ENCODE measurements at places on chromosomes 13 and 19.
A peak's percentile ranks its signal among the peaks of the same experiment; 100 is the strongest.

DNA sequence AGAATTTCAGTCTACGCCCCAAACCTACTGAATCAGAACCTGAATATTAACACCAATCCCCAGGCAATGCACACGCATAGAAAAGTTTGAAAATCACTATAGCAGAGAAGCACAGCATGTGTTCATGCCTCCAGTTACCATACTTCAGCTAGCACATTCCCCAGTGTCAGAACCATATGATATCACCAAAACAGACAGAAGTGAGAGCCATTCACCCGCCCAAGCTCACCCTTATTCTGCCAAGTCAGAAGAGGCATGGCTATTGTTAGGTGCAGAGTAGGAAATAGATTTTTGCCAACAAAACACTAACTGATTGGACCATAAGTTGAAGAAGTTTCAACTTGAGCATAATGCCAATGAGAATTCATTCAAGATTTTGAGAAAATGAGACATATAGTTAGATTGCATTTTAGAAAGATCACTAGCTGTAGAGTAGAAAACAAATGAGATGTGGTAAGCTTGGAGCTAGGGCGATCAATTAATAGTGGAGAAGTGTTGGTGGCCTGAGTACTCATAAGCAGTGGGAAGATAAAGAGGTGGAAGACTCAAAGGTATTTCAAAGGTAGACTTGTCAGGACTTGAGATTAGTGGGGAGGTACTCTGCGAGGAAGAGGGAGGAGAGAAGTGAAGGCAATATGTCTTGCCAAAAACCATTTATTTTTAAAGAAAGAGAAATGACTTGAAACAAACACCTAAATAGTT lies 492.4 kb downstream of the SUCLA2 start:
- no peak overlapping the region for H3K27ac ChIP-seq
- no peaks in the 10 kb centered on the region for H3K4me1 ChIP-seq
- H3K36me3 ChIP-seq: no peaks in the 10 kb centered on the region
- no peak overlapping the region for H3K4me3 ChIP-seq
- H3K27me3 ChIP-seq: no peaks in the 10 kb centered on the region

- no peak overlapping the region for H3K27ac ChIP-seq
- H3K4me3 ChIP-seq: no peak overlapping the region
- no peaks in the 10 kb centered on the region for H3K4me1 ChIP-seq
- H3K36me3 ChIP-seq: no peaks in the 10 kb centered on the region
- H3K27me3 ChIP-seq: no peaks in the 10 kb centered on the region
These were observed 8.3 kb upstream of the NANOS3 start for GRCh38 chr19:13868663-13869062.

GRCh38 chr13:101979825-101980224 lies 422.0 kb downstream of the FGF14 start:
- no peak for DNase-seq
- peaks cover 37% of the 10 kb centered on the region for H3K27me3 ChIP-seq
- no peak overlapping the region for H3K4me3 ChIP-seq
- H3K27ac ChIP-seq: no peak overlapping the region
- H3K4me1 ChIP-seq: no peaks in the 10 kb centered on the region

DNA sequence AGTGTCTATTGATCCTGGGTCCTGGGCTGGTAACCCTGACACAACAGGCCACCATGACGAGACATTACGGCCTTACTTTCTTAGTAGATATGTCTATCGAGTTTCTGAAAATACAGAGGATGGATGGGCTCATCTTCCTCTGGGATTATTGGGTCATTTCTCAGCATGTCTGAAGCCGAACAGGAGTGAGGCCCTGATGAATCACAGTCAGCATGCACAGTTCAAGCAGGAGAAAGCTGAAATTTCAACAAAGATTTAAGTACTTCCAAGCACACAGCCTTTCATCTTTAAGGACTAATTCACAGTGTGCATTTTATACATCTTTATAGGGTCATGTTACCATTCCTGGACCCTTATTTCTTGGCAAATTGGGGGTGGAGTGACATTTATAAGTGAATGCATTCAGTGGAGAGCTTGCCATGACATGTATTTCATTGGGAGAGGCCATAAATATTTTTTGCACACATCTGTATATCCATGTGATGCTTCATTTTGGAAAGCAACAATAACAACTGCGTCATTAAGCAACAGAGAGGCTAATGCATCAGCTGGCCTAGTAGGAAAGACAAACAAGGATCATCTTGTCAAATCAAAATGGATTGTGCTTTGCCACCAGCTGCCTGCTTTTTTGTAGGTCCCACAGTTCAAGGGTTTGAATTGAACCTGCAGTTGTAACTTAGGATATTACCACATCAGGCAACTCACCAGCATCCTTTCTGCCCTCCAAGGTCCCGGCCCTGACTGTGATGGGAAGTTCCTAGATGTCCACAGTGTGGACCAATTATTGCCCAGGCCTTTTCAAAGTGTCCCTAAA lies 143.5 kb downstream of the DNAJC15 start:
- no peaks in the 10 kb centered on the region for H3K27me3 ChIP-seq
- H3K4me3 ChIP-seq: no peak overlapping the region
- no peaks in the 10 kb centered on the region for H3K36me3 ChIP-seq
- H3K27ac ChIP-seq: no peak overlapping the region
- no peaks in the 10 kb centered on the region for H3K4me1 ChIP-seq

DNA sequence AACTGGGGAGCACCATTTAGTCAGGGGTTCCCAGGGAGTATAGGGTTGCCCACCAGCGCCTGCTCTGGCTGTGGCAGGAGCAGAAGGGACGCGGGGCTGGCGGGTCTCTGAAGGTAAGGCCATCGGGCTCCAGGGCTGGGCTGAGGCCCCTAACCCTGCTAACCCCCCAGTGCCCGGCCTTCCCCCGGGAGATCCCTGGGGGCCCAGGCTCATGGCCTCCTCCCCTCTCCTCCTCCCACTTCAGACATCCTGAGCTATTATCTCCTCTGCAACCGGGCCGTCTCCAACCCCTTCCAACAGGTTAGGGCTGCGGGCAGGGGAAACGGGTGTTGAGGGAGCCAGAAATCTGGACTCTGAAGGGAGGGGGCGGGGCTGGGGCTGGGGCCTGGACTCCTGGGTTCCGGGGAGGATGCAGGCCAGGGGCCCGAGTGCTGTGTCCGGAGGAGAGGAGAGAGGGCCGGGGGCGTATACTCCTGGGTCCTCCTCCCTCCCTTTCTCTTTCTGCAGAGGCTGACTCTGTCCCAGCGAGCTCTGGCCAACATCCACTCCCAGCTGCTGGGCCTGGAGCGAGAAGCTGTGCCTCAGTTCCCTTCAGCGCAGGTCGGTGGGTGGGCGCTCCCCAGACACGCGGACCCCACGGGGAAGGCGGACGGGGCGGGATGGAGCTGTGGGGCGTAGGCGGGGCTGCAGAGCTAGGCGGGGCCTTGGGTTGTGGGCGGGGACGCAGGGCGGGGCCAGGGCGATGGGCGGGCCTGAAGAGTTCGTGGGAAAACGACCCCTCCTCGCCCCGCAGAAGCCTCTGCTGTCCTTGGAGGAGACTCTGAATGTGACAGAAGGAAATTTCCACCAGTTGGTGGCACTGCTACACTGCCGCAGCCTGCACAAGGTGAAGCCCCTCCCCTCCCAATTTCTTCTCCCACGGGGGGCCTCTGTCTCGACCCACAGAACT lies 15.3 kb downstream of the TTYH1 start:
- no peaks in the 10 kb centered on the region for H3K27me3 ChIP-seq
- peaks cover 34% of the 10 kb centered on the region for H3K4me1 ChIP-seq
- peak overlapping the region; percentile 89 for H3K27ac ChIP-seq
- H3K36me3 ChIP-seq: no peaks in the 10 kb centered on the region
- DNase-seq: peak; percentile 74
- H3K4me3 ChIP-seq: peak overlapping the region; percentile 66

DNA sequence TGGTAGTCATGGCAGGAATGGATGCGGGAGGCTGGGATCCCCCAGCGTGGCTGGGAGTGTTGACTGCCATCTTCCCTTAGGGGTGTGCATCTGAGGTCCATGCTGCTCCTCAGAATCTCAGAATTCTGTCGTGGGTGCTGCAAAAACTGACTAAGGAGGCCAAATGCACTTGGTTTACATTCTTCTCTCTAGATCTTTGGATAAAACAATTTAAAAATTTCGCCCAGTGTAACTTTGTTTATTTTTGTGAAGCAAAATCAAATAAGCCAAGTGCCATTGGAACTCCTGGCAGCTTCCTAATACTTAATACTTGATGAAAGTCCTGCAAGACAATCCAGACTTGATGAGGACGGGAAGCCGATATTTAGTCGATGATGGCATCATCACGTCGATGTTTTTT lies 27.8 kb upstream of the TM9SF2 start:
- no peak overlapping the region for H3K27ac ChIP-seq
- H3K27me3 ChIP-seq: no peaks in the 10 kb centered on the region
- H3K36me3 ChIP-seq: no peaks in the 10 kb centered on the region
- peaks cover 18% of the 10 kb centered on the region for H3K4me1 ChIP-seq
- no peak overlapping the region for H3K4me3 ChIP-seq

GRCh38 chr13:84129966-84130365 lies 247.7 kb upstream of the SLITRK1 start:
- H3K27me3 ChIP-seq: no peaks in the 10 kb centered on the region
- H3K4me3 ChIP-seq: no peak overlapping the region
- DNase-seq: no peak
- no peak overlapping the region for H3K27ac ChIP-seq
- no peaks in the 10 kb centered on the region for H3K36me3 ChIP-seq

- peaks cover 8% of the 10 kb centered on the region for H3K27me3 ChIP-seq
- no peak for DNase-seq
- no peak overlapping the region for H3K27ac ChIP-seq
- no peak overlapping the region for H3K4me3 ChIP-seq
- H3K36me3 ChIP-seq: no peaks in the 10 kb centered on the region
These were observed 1.7 kb upstream of the GALP start for GRCh38 chr19:56174086-56174485.

DNA sequence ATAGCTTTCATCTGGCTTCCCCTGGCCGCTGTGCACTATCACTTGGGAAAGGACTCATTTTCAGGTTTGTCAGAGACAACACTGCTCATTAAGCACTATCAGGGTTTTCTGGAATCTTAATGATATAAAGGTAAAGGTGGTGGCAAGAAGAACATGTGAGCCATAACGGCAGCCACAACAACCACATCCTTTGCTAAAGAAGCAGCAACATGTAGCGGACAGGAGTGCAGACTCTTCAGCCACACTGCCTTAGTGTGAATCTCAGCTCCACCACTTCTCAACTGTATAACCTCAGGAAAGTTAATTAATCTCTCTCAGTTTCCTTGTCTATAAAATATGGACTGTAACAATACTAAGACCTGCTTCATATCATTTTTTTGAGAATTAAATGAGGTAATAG lies 24.1 kb upstream of the MIR17HG start:
- no peaks in the 10 kb centered on the region for H3K36me3 ChIP-seq
- no peak for DNase-seq
- 0 out of 2 replicates have a peak, but pooled peaks cover 3% of the 10 kb centered on the region for H3K4me1 ChIP-seq
- H3K27ac ChIP-seq: no peak overlapping the region

DNA sequence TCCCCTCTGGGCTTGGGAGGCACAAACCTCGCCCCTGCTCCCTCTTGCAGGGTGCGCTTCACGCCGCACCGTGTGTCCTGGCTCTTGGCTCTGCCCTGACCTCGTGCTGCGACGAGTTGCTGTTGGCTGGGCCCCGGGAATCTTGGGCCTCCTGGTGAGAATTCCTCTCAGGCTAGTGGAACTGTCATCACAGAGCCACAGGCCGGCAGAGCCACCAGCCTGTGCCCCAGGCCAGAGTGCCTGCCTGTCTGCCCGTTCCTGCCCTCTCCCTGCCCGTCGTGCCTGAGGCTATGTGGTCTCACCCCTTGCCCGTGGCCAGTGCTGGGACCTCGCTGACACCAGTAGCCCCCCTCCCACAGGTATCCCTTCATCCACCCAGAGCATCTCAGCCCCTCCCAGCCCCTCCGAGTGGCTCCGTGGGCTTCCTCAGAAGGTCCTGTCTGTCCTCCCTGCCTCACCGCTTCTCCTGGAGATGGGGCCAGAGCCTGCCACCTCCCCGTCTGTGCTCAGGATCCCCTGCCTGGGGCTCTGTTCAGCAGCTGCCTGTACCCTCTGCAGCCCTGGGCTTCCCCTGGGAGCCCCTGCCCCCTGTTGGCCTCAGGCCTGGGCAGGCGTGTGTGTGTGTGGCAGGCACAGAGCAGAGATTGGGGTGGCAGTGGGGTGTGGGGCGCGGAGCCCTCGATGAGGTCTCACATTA lies 13.3 kb downstream of the NDUFB7 start:
- H3K36me3 ChIP-seq: peaks cover 3% of the 10 kb centered on the region
- H3K27me3 ChIP-seq: no peaks in the 10 kb centered on the region
- no peak overlapping the region for H3K4me3 ChIP-seq

DNA sequence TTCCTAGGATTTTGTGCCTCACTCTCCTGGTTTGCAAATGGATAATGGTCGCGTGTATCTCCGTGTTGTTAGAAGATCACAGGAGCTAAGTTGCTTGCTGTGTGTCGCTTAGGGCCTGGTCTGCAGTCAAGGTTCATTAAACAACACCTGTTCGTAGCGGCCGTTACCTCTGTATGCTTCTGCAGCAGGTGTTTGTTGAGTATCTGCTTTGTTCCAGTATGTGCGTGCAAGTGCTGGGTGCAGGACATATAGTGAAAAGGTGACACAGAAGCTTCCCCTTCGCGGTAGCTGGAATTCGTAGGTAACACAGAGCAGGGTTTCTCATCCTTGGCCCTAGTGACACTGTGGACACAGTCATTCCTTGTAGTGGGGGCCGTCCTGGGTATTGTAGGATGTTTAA lies 5.4 kb downstream of the MED25 start:
- no peak for DNase-seq
- H3K27me3 ChIP-seq: no peaks in the 10 kb centered on the region
- H3K4me3 ChIP-seq: no peak overlapping the region
- H3K4me1 ChIP-seq: peaks cover 5% of the 10 kb centered on the region
- H3K36me3 ChIP-seq: peaks cover 3% of the 10 kb centered on the region
- no peak overlapping the region for H3K27ac ChIP-seq

- H3K4me3 ChIP-seq: no peak overlapping the region
- H3K4me1 ChIP-seq: peaks cover 3% of the 10 kb centered on the region
- no peak for DNase-seq
- H3K27me3 ChIP-seq: no peaks in the 10 kb centered on the region
- peaks cover 3% of the 10 kb centered on the region for H3K36me3 ChIP-seq
These were observed 6.0 kb downstream of the PLPPR2 start for GRCh38 chr19:11361037-11361770.

GRCh38 chr13:24228852-24229458 lies 68.4 kb downstream of the SPATA13 start:
- no peaks in the 10 kb centered on the region for H3K27me3 ChIP-seq
- DNase-seq: peak; percentile 74
- no peak overlapping the region for H3K27ac ChIP-seq
- H3K4me1 ChIP-seq: peaks cover 10% of the 10 kb centered on the region
- no peak overlapping the region for H3K4me3 ChIP-seq

- no peak overlapping the region for H3K27ac ChIP-seq
- H3K4me1 ChIP-seq: peaks cover 21% of the 10 kb centered on the region
- H3K4me3 ChIP-seq: no peak overlapping the region
- H3K36me3 ChIP-seq: no peaks in the 10 kb centered on the region
These were observed 35.8 kb upstream of the TM9SF2 start for GRCh38 chr13:99465454-99465853.

DNA sequence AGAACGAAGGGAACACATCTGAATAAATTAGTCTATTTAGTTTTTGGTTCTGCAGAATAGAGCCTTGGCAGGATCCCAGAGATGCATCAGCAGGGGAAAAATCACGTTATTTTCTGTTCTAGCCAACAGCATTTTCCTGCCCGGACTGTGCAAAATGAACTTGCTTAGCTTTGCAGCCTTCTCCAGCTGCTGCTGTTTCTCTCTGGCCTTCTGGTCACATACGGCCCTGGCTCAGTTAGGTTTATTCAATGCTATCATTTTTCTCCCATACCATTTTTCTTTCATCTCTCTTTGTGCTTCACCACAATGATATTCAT lies 110.4 kb upstream of the KL start:
- no peak for DNase-seq
- H3K27me3 ChIP-seq: no peaks in the 10 kb centered on the region
- H3K4me3 ChIP-seq: no peak overlapping the region
- H3K36me3 ChIP-seq: no peaks in the 10 kb centered on the region

Data from PC-3 (cell line).